SK-N-DZ (cell line): ENCODE measurements at places on chromosomes 2 and 18.

DNA sequence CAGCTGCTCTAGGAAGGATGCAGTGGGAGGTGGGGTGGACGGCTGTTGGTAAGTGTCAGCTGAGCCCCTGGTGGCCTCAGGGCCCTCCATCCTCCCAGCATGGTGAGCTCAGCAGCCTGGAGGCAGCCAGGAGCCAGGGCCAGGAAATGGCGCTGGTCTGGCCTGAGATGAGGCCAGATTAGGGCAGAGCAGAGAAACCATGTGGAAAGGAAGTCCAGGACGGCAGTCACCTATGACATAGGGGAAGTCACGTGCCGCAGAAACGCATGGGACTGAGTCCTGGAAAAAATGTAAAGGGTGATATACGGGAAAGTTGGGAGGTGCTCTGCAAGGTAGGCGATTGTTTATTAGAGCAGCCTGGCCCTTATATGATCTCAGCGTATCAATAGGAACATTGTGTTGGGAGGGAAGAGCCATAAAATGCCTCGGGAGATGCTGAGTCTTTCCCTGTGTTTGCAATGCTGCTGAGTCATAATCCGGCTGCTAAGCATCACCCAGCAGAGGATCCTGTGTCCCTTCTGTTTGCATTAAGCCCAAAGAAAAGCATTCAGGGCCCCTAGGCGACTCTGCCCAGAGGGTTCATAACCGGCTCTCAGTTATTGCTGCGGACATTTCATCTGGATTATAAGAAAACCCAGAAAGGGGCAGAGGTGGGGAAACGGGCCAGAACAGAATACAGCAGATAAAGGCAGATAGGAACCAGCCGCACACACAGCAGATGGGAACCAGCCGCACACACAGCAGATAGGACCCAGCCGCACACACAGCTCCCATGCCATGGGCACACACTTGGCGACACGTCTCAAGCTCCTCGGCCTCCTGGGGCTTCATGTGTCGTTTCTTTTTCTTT is 30.3 kb upstream of the B3GNT7 start:
- DNase-seq, result peak; percentile 31

GRCh38 chr2:7785700-7786099 is 868.5 kb downstream of the RNF144A start:
- DNase-seq, result no peak

DNA sequence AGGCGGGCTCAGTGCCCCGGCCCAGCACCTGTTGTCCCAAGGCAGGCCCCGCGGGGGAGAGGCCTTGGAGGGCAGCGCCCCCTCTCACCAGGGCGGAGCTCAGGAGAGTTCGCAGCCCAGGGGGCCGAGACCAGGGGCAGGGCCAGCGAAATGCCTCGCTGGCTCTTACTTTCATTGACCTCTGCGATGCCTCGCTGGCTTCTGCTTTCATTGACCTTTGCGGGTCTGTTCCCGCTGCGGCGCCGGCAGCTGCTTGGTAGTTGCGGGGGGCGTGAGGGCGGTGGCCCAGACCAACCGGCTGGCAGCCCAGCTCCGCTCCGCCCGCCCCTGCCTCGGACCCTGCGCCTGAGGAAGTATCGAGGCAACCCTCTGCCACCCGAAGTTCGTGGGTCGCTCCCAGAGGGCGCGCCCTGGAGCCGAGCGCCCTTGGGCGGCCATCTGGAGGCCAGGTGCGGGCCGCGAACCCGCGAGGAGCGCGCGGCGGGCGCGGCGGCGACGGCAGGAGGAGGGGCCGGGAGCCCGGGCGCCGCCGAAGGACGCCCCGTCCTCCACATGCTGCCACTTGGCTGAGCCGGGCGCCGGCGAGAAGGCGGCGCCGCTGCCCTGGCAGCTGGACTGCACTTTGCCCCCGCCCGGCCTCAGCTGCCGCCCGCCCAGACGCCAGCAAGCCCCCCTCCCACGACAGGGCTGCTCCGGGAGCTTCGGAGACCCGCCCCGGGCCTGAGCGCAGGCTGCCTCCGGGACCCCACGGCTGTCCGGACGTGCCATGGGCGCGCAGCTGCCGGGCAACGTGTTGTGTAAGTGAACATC is 118.0 kb upstream of the MSTN start:
- DNase-seq, result peak; percentile 68

GRCh38 chr2:54649633-54650032 is 73.8 kb upstream of the EML6 start:
- DNase-seq, result no peak

DNA sequence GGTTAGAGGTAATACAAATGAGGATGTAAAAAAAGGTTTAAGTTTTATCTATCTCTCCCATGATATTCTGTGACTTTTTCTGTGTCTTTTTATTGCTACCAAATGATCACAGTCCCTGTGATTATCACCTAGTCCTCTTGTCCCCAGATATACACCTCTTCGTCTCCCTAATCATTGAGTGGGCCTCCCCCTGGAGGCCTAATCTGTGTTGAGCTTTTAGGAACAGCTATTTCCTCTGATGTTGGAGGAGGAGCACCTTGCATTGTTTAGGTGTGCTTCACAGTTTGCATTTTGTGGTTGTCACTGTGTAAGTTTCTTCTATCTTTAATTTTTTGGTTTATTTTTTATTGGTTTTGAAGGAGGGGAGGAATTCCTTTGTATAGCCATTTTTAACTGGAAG is 33.3 kb downstream of the CCDC85A start:
- DNase-seq, result no peak
